Aorta (tissue), 5 donors: ENCODE measurements at places on chromosomes 1 and 21.

DNA sequence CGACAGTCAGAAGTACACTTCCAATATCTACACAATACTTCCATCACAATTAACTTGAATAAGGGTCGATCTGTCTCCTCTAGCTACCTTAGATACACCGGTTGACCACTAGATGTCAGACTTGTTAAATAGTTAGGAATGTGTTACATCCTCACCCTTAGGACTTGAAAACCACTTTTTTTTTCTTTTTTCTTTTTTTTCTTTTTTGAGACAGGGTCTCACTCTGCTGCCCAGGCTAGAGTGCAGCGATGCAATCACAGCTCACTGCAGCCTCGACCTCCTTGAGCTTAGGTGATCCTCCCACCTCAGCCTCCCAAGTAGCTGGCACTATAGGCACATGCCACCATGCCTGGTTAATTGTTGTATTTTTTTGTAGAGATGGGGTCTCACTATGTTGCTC, 120.4 kb upstream of the GREM2 start:
- no peak for DNase-seq

GRCh38 chr1:183019139-183019740, 4.0 kb upstream of the LAMC1 start:
- no peak for DNase-seq

- DNase-seq = no peak
Measured at GRCh38 chr1:230693221-230693620, 20.7 kb downstream of the AGT start.

GRCh38 chr1:224331326-224331725, 1.4 kb upstream of the NVL start:
- no peak for DNase-seq

GRCh38 chr1:31901838-31902509, 36.2 kb downstream of the PTP4A2 start:
- no peak for DNase-seq

- DNase-seq = peak; percentile 55
Measured at GRCh38 chr21:44360159-44360558, 6.7 kb downstream of the TRPM2 start.

DNA sequence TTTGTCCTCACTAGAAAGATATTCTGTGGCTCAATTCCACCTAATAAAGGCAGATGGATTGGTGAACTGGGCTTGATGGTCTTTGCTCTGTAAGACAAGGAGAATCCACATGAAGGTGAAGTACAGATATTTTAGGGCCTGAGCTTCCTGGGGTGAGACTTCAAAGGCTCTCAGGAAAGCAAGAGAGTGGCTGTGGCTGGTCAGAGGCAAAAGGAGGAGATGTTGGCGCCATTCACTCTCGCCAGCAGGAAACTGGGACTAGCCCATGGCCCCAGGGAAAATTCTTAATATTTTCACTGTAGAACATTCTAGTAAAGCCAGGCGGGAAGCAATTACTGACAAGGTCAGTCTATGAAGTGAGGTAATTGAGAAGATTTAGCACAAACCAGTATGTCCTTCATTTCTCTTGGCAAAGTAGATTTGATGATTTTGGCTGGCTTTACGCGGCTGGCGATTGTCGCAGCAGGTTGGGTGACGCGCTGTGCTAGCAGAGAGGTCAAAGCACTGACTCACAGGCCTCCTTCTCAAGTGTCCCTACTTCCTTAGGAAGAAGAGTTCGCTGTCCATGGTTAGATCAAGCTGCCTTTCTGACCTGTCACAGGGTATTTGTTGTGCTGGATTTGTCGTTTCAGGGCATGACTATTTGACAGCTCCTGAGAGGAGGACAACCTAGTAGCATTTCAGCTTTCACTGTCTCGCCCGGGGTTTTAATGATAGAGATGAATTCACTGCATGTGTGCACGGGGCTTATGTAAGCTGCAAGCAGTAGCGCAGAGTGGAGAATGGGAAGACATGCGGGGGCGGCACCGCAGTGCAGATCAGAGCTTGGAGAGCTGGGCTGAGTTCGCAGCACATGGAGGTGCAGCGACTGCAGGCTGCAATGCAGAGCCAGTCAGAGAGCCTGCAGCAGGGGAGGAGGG, 32.7 kb downstream of the XCL1 start:
- peak; percentile 88 for DNase-seq

DNA sequence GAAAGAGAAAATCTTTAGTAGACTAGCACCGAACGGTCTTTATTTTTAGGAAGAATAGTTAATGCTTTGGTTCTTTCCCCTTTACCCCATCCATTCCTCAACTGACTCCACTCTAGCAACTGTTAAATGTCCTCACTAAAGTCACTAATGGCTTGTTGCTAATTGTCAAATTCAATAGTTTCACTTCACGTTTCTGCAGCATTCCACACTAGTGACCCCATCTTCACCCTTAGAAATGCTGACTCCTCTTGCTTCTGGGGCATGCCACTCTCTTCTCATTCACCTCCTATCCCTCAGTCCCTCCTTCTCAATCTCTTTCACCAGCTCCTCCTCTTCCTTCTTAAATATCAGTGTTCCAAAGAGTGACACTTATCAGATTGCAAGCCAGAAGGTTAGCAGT, 19.4 kb upstream of the CADM3 start:
- no peak for DNase-seq

- DNase-seq = no peak
Measured at GRCh38 chr1:203099805-203100515, 14.1 kb upstream of the MYOG start.

- DNase-seq = no peak
Measured at GRCh38 chr1:30818568-30819243, 61.1 kb upstream of the LAPTM5 start.

DNA sequence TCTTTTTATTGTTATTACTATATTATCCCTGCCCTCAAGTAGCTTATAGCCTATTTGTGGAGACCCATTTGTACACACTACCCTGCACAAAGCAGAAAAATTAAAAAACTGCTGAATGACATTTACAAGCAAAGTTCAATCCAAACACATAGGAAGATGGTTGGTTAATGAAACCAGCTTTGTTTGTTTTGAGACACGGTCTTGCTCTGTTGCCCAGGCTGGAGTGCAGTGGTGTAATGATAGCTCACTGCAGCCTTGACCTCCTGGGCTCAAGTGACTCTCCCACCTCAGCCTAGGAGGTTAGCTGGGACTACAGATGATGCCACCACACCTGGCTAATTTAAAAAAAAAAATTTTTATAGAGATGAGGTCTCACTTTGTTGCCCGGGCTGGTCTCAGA, 31.6 kb downstream of the TGFB2 start:
- no peak for DNase-seq

DNA sequence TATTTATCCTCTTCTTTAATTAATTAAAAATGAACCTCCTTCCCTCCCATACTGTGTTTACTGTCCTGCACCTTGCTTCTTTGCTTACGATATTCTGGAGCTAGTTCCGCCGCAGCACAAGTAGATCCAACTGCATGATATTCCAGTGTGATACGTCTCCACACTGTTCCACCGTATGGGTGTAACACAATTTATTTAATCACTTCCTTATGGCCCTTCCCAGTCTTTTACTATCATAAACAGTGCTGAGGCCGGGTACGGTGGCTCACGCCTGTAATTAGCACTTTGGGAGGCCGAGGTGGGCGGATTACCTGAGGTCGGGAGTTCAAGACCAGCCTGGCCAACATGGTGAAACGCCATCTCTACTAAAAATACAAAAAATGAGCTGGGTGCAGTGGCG, 25.7 kb downstream of the CNST start:
- no peak for DNase-seq

DNA sequence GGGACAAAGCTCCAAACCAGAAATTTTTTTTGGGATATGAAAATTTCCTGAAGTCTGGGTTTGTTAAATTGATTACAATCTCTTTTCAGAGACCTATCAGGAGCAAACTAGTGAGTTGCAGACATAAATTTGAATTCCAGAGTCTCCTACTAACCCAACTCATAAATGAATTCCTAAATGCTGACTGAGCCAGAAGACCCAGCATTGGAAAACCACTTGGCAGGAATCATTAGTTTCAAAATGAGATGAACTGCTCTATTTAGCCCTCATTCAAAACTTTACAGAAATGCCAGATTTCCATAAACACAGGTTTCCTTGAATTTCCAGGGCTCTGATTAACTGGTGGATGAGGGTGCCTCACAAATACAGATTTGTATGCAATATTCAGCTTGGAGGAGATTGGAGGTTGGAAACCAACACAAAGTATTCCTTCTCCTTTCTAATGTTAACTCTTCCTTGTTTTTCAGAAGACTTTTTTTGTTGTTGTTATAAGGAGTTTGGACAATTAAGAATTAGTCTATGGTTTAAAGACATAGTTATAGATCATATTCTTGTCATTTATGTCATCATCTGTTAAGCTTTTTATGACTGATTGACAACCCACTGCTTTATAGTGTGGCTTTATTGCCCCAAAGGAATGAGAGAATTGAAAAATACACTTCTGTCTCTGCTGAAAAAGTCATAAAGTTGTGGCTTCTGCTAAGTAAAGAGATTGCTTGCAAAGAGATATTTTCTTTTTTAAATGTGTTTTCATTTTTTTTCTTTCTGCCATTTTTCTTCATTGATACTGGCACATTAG, 222.8 kb downstream of the HLX start:
- DNase-seq = no peak

- DNase-seq = no peak
Measured at GRCh38 chr1:94936861-94937620, 10.1 kb upstream of the CNN3 start.

GRCh38 chr1:235553112-235553551, 48.9 kb upstream of the B3GALNT2 start:
- no peak for DNase-seq

DNA sequence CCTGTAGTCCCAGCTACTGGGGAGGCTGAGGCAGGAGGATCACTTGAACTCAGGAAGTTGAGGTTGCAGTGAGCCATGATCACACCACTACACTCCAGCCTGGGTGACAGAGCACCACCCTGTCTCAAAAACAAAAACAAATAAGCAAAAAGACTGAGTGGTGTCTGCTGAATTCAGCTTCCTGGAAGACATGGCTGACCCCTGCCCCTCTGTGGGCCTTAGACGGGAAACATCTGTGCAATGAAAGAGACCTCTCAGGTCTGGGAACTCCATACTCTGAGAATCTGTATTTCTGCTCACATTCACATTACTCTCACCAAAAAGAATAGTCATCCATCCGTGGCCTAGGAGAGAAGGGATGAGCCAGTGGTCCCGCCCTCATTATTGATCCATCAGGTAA, 2.0 kb downstream of the HTR1D start:
- DNase-seq = no peak
